ENCODE measurements at places on chromosomes 7 and 10. TPM values are rescaled to one million over a fixed set of nuclear protein-coding genes. Genes with fewer than 3 reads are reported as not detected.

Gene HOXA4
- 10.9 TPM for total RNA-seq

Gene SFRP4
- total RNA-seq = 5.9 TPM

Gene SPDYE11
- total RNA-seq = not detected

Gene SUFU
- total RNA-seq = 8.3 TPM

Gene IL2RA
- 18.2 TPM for total RNA-seq

Gene FAM25C
- total RNA-seq = not detected

Gene CCDC146
- 3.2 TPM for total RNA-seq

Gene GIMAP8
- total RNA-seq = 11.9 TPM

Gene SAP25
- 0.81 TPM for total RNA-seq

Gene VAX1
- total RNA-seq = not detected

- no peaks in the 10 kb centered on the region for H3K36me3 ChIP-seq
- no peak for DNase-seq
- no peaks in the 10 kb centered on the region for H3K4me1 ChIP-seq
- no peaks in the 10 kb centered on the region for H3K27me3 ChIP-seq
- no peak overlapping the region for H3K4me3 ChIP-seq
These were observed 74.6 kb upstream of the LYZL2 start for GRCh38 chr10:30704026-30704600.

GRCh38 chr7:11751807-11752389 is 80.1 kb downstream of the THSD7A start:
- no peaks in the 10 kb centered on the region for H3K27me3 ChIP-seq
- H3K4me1 ChIP-seq = no peaks in the 10 kb centered on the region
- no peak overlapping the region for H3K4me3 ChIP-seq
- H3K27ac ChIP-seq = no peak overlapping the region
- H3K36me3 ChIP-seq = no peaks in the 10 kb centered on the region
- DNase-seq = no peak

- DNase-seq = no peak
- H3K27me3 ChIP-seq = no peaks in the 10 kb centered on the region
- H3K36me3 ChIP-seq = no peaks in the 10 kb centered on the region
- no peak overlapping the region for H3K4me3 ChIP-seq
- H3K4me1 ChIP-seq = no peaks in the 10 kb centered on the region
These were observed 25.8 kb upstream of the PLPP4 start for GRCh38 chr10:120431251-120431651.

GRCh38 chr10:1022413-1022812 is 3.2 kb downstream of the IDI2 start:
- H3K4me3 ChIP-seq = no peak overlapping the region
- no peaks in the 10 kb centered on the region for H3K27me3 ChIP-seq
- no peaks in the 10 kb centered on the region for H3K4me1 ChIP-seq
- no peak overlapping the region for H3K27ac ChIP-seq

- no peak overlapping the region for H3K27ac ChIP-seq
- no peaks in the 10 kb centered on the region for H3K27me3 ChIP-seq
- DNase-seq = no peak
- no peaks in the 10 kb centered on the region for H3K4me1 ChIP-seq
- H3K36me3 ChIP-seq = no peaks in the 10 kb centered on the region
These were observed 53.9 kb upstream of the CREB5 start for GRCh38 chr7:28358423-28358868.

GRCh38 chr10:8297107-8297506 is 242.6 kb downstream of the GATA3 start:
- no peaks in the 10 kb centered on the region for H3K4me1 ChIP-seq
- no peak overlapping the region for H3K4me3 ChIP-seq
- DNase-seq = no peak

GRCh38 chr10:71770255-71770654 is 3.1 kb downstream of the VSIR start:
- no peak overlapping the region for H3K4me3 ChIP-seq
- peaks cover 31% of the 10 kb centered on the region for H3K4me1 ChIP-seq
- no peaks in the 10 kb centered on the region for H3K27me3 ChIP-seq
- DNase-seq = no peak

DNA sequence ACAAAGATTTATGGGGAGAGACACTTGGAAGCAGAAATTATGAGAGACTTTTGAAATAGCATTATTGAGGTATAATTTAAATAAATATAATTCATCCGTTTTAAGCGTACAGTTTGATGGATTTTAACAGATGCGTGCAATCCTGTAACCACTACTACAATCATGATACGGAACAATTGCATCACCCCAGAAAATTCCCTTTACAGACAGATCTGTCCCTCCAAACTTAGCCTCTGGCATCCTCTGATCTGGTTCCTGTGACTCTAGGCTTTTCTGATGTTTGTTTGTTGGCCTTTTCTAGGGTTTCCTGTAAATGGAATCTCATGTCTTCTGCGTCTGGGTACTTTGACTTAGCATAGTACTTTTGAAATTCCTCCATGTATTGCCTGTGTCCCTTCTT is 15.5 kb downstream of the UBN2 start:
- no peak overlapping the region for H3K27ac ChIP-seq
- peaks cover 14% of the 10 kb centered on the region for H3K4me1 ChIP-seq
- no peaks in the 10 kb centered on the region for H3K36me3 ChIP-seq

DNA sequence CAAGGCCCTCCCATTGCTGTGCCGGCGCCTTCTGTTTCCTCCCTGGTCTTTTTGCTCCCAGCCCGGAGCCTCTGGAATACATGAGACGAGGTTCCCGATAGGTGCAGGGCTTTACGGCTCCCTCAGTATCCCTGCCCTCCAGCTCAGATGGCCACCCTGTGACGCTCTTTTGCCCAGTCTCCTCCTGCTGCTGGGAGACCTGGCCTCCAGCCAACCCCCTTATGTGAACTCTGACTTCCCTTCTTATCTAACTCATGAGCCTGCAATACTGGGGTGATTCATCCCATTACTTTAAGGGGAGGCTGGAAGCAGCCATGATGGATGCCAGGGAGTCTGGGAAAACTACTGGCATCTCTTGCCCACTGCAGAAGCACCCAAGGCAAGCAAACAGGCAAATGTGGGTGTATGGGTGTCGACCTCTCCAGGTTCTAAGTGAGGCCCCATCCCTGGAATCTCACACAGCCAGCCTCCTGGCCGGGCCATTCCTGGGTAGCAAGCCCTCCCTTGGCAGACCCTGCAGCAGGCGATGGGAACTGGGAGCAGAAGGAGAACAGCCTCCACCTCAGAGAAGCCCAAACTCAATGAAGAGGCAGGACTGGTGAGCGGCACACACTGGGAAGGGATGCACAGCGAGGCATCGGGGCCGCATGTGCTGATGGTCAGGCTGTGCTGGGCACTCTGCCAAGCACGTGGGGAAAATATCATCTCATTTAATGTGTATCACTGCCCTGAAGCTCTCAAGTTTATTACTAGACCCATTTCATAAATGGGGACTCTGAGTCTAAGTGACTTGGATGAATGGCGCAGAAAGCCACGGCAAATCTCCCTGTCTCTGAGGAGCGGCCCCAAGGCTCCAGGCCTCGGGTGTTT is 97.5 kb downstream of the FAM53B start:
- peak; percentile 97 for DNase-seq
- H3K4me1 ChIP-seq = peaks cover 76% of the 10 kb centered on the region
- no peaks in the 10 kb centered on the region for H3K36me3 ChIP-seq
- peak overlapping the region; percentile 72 for H3K27ac ChIP-seq
- H3K4me3 ChIP-seq = no peak overlapping the region

DNA sequence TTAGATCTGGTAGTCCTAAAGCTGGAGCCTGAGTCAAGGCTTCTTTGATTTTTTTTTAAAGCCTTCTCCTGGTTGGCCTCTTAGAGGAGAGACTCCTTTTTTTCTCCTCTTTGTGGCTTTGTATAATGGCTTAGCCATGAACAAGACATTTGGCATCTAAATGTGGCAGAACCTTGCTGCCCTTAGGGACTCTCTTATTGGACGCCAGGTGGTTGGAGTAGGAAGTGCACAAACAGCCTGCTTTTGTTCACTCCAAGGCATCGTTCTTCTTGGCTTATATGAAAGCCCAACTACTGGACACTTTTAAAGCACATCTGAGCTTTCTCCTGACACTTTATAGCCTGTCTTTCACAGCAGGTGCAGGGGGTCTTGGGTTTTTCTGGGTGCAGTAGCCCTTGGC is 25.0 kb downstream of the ZPBP start:
- H3K4me3 ChIP-seq = peak overlapping the region; percentile 34
- H3K27ac ChIP-seq = no peak overlapping the region
- H3K36me3 ChIP-seq = no peaks in the 10 kb centered on the region
- peaks cover 6% of the 10 kb centered on the region for H3K4me1 ChIP-seq
- peak; percentile 31 for DNase-seq

GRCh38 chr10:132520177-132520811 is 17.3 kb upstream of the INPP5A start:
- H3K4me1 ChIP-seq = peaks cover 38% of the 10 kb centered on the region
- no peak overlapping the region for H3K4me3 ChIP-seq
- peak overlapping the region; percentile 65 for H3K27ac ChIP-seq
- no peaks in the 10 kb centered on the region for H3K27me3 ChIP-seq
- DNase-seq = peak; percentile 36

- H3K27ac ChIP-seq = no peak overlapping the region
- no peak for DNase-seq
- no peaks in the 10 kb centered on the region for H3K4me1 ChIP-seq
These were observed 27.6 kb downstream of the SDHAF3 start for GRCh38 chr7:97145068-97145467.

GRCh38 chr10:49157229-49157628 is 23.4 kb upstream of the FAM170B start:
- no peaks in the 10 kb centered on the region for H3K4me1 ChIP-seq
- no peak overlapping the region for H3K27ac ChIP-seq
- H3K27me3 ChIP-seq = no peaks in the 10 kb centered on the region
- H3K4me3 ChIP-seq = no peak overlapping the region
- no peaks in the 10 kb centered on the region for H3K36me3 ChIP-seq

DNA sequence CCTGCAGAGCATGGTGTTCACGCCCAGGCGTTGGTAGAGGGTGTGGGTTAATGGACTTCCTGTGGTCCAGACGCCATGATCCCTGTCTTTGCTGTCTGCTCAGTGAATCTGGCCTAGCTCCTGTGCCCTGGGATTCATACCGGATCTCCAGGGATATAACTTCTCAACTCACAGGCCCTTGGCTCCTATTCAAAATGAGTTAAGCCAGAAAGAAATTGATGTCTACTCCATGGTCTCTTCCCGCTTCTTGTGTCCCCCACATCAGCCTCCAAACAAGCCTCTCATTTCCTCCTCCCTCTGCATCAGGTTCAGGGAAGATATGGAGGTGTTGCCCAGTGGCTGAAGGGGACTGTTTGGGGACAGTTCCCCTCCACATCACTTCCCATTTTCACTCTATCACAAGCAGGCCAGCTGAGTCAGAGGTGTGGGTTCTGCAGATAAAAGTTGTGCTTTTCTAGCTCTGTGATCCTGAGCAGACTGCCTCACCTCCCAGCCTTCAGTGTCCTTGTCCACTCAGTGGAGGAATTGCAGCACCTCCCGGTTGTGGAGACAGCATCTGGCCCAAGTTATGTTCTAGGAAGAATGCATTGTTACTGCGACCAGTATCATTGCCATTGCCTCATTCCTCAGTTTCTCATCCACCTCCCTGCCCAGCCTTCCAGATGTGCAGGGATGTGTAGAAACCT is 22.5 kb downstream of the AKR1E2 start:
- no peak overlapping the region for H3K4me3 ChIP-seq
- no peaks in the 10 kb centered on the region for H3K36me3 ChIP-seq
- DNase-seq = no peak
- no peaks in the 10 kb centered on the region for H3K27me3 ChIP-seq

- no peaks in the 10 kb centered on the region for H3K4me1 ChIP-seq
- no peak overlapping the region for H3K4me3 ChIP-seq
These were observed 967.8 kb upstream of the SORCS1 start for GRCh38 chr10:108132303-108132702.

GRCh38 chr7:70212281-70212680 is 614.0 kb downstream of the AUTS2 start:
- no peaks in the 10 kb centered on the region for H3K36me3 ChIP-seq
- H3K27ac ChIP-seq = no peak overlapping the region

GRCh38 chr7:29915481-29916215 is 74.0 kb downstream of the SCRN1 start:
- H3K4me1 ChIP-seq = peaks cover 9% of the 10 kb centered on the region
- no peaks in the 10 kb centered on the region for H3K36me3 ChIP-seq
- no peak overlapping the region for H3K27ac ChIP-seq
- no peak for DNase-seq
- H3K27me3 ChIP-seq = no peaks in the 10 kb centered on the region
- no peak overlapping the region for H3K4me3 ChIP-seq

DNA sequence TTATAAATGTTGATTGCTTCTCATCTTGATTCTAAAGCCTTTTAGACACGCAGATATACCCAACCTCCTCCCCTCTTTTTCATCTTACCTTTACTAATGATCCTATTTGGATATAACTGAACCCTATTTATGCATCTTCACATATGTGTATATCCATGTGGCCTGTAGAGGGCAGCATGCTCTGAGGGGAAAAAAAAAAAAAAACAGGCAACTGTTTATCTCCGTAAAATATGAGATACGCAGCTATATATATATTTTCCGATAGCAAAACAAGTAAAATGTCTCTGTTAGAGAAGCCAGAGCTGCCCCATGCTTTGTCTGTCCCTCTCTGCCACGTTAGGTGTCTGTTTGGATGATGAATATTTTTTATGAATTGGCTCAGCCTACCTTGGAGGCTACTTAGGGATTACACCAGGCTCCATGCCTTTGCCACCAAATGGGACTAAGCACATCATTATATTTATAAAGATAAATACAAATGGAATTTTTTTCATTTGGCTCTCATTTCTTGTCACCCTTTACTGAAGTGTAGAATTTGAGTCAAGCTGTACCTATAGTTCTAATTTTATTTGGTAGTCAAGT is 174.8 kb upstream of the FZD1 start:
- peak; percentile 10 for DNase-seq
- no peak overlapping the region for H3K4me3 ChIP-seq
- H3K4me1 ChIP-seq = peaks cover 7% of the 10 kb centered on the region
- no peaks in the 10 kb centered on the region for H3K36me3 ChIP-seq
- H3K27ac ChIP-seq = no peak overlapping the region

GRCh38 chr7:52749880-52750279 is 285.6 kb upstream of the POM121L12 start:
- H3K4me3 ChIP-seq = no peak overlapping the region
- DNase-seq = no peak
- H3K36me3 ChIP-seq = no peaks in the 10 kb centered on the region
- no peak overlapping the region for H3K27ac ChIP-seq
- no peaks in the 10 kb centered on the region for H3K4me1 ChIP-seq

DNA sequence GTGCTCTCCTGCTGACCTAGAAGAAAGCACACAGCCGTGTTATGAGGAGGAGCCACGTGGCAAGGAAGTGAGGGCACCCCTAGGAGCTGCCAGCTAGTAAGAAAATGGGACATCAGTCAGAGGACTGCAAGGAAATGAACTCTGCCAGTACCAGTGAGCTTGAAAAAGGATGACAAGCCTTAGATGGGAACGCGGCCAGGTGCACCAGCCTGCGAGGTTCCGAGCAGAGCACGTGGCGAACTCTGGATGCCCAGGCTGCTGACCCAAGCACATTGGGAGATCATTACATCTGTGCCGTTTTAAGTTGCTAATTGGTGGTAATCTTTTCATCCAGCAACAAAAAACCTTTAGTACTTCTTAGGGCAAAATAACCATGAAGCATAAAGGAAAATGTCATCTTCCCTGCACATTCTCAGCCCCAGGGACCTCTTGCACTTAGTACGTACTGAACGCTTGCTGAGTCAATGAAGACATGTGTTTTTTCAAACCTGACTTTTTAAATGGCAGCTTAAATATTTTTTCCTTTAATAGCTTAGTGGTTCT is 69.4 kb downstream of the AMZ1 start:
- H3K27me3 ChIP-seq = no peaks in the 10 kb centered on the region
- peak overlapping the region; percentile 73 for H3K27ac ChIP-seq

GRCh38 chr7:94823947-94824346 is 83.4 kb upstream of the PPP1R9A start:
- H3K36me3 ChIP-seq = no peaks in the 10 kb centered on the region
- H3K27me3 ChIP-seq = no peaks in the 10 kb centered on the region
- H3K4me1 ChIP-seq = no peaks in the 10 kb centered on the region
- H3K27ac ChIP-seq = no peak overlapping the region
- no peak for DNase-seq

Data from adrenal gland (tissue), 19 donors.